ENCODE measurements at places on chromosomes 5 and 9. TPM values are rescaled to one million over a fixed set of nuclear protein-coding genes. Genes with fewer than 3 reads are reported as not detected.

BTNL8 gene
- 0.29 TPM for total RNA-seq

SHOC1 gene
- total RNA-seq = not detected

OGN gene
- total RNA-seq = 318 TPM

CNTNAP3 gene
- 9.3 TPM for total RNA-seq

RLN2 gene
- total RNA-seq = not detected

ADAMTS6 gene
- total RNA-seq = 7.1 TPM

S1PR3 gene
- total RNA-seq = 139 TPM

All from aorta (tissue), 5 donors.